ENCODE measurements at places on chromosomes 5 and 9.

- no peak for DNase-seq
Measured at GRCh38 chr9:116765011-116765410, 77.9 kb downstream of the TRIM32 start.

- no peak for DNase-seq
Measured at GRCh38 chr9:35540315-35540714, 50.4 kb downstream of the RUSC2 start.

- DNase-seq, result no peak
Measured at GRCh38 chr9:16883586-16883985, 13.1 kb upstream of the BNC2 start.

DNA sequence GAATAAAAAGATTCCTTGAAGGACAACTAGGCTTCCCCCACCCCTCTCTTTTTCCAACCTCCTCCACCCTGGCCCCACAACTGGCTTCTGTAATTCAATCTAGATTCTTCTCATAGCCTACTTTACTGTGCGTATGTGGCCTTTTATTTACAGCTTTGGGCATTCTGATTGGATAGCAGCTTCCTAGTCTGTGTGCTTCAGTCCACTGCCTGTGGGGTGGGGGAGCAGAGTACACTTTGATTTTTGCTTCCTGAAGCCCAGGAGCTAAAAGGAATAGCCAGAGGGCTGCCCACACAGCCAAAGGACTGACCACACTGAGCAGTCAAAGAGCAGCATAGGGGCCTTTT is 30.4 kb downstream of the RUSC2 start:
- DNase-seq, result no peak

DNA sequence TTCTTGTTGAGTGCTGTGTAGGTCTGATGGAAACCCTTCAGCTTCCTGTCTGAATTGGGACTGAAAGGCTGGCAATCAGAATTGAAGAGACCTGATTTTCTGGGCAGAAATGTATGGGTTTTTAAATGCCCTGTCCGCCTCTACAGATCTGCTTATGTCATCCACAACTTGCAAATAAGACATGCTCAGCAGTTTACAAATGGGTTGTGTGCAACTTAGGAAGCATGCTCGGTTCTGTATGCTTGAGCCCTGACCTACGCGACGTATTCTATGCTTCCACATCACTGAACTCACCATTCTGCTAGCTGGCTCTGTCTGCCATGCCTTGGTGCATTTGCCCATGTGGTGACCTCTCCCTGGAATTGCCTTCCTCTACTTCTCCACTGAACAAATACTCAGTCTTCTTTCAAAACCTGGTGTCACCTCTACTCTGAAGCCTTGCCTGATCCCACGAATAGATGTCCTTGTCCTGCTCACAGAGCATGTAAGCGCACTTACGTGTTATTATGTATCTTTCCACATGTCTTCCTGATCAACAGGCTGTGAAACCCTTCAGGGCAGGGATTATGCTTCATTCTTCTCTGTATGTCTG is 194.2 kb downstream of the ERCC6L2 start:
- no peak for DNase-seq

DNA sequence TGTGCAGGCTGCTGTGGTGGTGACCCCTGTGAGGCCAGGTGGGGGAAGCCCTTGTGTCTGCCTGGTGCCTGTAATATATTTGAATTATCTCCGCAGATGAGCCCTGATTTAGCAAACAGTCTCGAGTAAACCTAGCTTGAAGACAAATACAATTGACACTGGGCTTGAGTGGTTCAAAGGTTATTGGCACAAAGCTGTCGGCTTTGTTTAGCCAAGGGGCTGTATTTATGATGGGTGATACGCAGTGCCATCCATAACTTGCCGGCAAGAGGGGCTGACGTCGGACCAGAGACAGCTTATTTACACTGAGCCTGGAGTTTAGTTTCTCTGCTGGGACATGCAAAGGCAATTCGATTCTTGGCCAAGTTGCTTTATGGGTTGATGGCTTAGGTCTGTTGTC is 20.0 kb upstream of the PITX1 start:
- no peak for DNase-seq

- DNase-seq, result no peak
Measured at GRCh38 chr5:16450163-16450562, 15.4 kb downstream of the ZNF622 start.

GRCh38 chr5:2193542-2194235 is 311.0 kb upstream of the IRX4 start:
- no peak for DNase-seq

DNA sequence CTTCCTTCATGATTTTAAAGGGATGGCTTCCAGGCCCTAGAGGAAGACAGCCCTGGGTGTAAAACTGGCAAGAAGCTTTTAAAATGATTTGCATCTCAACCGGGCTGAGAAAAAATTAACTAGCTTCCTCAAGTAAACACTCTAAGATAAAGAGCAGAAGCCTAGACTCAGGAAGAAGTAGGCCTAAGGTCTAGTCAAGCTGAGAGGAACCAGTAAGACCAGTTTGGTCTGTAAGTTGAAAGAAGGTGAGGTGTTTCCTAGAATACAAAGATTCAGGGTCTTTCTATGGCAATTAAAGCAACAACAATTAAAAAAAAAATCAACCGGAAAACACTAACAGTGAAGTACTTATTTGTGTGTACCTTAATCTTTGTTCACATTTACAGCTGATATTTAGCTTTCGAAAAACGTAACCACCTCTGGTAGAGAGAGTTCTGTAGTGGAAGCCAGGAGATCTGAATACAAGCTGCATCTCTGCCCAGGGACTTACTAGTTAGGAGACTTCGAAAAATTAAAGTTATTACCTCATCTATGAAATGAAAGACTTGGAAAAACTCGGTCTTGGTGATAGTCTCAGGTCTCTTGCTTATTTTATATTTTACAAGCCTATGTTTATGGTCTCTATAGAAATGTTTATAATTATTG is 75.7 kb downstream of the TUSC1 start:
- no peak for DNase-seq

DNA sequence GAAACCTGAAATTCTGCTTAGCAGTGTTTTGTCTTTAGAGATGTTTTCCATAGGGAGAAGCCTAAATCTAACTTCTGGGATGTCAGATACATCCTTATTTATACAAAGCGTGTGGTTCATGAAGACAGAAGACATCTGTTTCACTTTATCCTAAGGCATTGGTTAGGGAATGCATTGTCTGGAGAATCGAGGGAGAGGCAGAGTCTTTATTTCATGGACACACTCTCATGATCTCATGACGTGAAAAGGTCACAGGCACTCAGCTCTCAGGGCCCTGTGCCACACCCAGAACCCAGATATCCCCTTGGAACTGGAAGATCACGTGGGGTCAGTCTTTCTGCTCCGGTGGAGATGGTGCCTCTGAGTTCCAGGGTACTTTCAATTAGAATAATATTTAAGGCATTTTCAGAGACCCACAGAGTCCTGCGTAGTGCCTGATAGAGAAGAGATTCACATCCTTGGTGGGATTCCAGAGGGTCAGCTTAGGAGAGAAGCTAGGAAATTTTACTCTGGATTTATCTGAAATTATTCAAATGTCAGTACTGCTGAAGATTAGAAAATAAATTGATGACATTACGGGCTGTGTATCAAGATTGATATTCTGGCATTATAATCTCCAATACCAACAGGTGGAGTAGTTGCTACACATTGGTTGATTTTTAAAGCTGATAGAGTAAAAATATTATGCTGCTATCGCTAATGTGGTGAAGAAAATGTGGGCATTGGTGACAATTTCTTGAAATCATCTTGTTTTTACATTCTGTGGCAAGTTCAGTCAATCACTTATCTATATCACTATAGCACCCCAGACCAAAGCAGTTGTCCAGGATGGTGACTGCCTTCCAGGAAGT is 378.3 kb downstream of the MTRR start:
- no peak for DNase-seq

GRCh38 chr9:76756268-76756640 is 8.0 kb upstream of the PCA3 start:
- no peak for DNase-seq

DNA sequence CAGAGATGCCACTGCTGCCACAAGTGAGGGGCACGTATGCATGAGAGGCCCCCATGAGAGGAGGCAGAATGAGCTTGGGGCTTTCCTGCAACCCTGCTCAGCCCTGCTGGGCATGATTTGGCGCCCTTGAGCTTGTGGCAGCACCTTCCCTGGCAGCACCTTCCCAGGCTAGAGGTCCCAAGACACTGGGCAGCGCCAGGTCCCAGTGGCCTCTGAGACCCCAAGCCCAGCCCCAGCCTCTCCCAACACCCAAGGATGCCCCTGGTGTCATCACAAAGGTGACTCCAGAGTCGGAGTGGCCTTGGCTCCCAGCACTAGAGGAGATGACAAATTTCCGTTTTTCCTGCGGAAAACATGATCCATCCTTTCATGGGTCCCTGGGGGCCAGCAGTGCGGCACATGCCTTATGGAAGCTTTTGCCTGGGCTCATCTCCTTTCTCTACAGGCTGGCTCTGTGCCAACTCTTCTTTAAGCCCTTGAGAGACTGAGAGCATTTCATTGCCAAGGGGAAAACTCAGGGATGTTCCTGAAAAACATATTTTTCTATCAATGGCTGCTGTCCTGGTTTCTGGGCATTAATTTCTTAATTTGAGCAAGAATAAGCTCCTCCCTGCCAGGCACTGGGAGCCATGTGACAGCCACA is 77.1 kb upstream of the ADAMTS2 start:
- no peak for DNase-seq

- DNase-seq, result no peak
Measured at GRCh38 chr9:129146441-129146941, 31.6 kb downstream of the IER5L start.

DNA sequence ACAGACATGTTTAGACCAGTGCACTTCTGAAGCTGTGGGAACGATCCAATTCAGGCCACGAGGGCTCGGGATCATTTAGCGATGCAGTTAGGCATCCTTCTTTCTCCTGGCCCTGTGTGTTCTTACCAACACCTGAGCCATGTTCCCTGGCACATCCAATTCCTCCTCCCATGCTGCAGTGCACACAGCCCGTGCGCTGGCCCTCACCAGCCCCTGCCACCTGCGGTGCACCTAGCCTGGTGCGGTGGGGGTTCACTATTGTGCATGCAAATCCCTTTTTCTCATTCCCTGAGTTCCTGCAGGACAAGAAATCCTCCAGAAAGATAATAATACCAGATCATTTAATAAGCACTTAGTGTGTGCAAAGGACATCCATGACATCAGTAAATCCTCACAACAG is 53.5 kb downstream of the NEURL1B start:
- DNase-seq, result no peak

DNA sequence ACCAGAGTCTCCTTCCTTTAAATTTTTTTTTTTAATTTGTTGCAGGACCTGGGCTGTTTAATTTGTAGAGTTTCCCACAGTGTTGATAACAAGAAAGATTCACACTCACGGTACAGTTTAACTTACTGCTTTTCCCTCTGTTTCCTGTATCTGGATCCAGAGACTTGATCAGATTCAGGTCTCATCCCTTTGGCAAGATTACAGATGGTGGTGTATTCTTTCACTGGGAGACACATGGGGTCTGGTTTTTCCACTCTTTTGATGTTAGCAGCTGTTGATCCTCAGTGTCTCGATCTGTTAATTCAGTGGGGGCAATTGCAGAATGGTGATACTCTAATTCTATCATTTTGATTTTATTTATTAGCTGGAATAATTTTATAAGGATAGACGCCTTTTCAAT is 75.4 kb upstream of the TNFAIP8 start:
- DNase-seq, result no peak
